ENCODE measurements at places on chromosomes 11 and 22.

GRCh38 chr22:45136594-45136993 is 27.1 kb upstream of the NUP50 start:
- DNase-seq = no peak

GRCh38 chr11:129251067-129251466 is 58.9 kb upstream of the ARHGAP32 start:
- no peak for DNase-seq

GRCh38 chr11:726278-727220 is 20.5 kb downstream of the EPS8L2 start:
- peak; percentile 64 for DNase-seq

DNA sequence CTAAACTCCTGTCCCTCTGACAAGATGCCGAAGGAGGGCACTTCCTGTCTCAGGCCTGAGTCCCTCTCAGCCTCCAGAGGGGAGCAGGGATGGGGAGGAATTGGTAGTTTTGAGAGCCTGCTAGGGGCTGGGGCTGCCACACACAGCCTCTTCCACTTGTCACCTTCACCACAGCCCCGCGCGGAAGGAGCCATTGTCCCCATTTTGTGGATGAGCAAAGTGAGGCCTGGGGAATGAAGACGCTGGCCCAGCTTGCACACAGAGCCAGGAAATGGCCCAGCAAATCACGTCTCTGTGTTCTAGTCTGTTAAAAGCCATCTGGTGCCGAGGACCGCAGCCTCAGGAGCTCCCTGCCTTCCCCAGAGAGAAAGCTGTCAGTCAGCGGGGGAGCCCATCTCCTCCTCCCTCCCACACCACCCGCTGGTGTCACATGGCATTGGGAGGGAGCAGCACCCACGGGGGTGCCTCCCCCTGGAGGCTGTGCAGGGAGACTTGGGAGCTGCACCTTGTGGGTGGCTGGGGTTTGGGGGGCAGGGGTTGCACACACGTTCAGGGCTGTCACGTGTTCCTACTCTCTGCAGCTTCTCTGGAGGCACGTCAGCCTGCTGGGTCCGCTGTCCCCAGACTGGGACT is 34.6 kb downstream of the RASD2 start:
- no peak for DNase-seq

- no peak for DNase-seq
These were observed 5.4 kb downstream of the OR8B12 start for GRCh38 chr11:124538019-124538418.
